ENCODE measurements at places on chromosomes 3 and 15. TPM values are rescaled to one million over a fixed set of nuclear protein-coding genes. Genes with fewer than 3 reads are reported as not detected.
A peak's percentile ranks its signal among the peaks of the same experiment; 100 is the strongest.

DNA sequence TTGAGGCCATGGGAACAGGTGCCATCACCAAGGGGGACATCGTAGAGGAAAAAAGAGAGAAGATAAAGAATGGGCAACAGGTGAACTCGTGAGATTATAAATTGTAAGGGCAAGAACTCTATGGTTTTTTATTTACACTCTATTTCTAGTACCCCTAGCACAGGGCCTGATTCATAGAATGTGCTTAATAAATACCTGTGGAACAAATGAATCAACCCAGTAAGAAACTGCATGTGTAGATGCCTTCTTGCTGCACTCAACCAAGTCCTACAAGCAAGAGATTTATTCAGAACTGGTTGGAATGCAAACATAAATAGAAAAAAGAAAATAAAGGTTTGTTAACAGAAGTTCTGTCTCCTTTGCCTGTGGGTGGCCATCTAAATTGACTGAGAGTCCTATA is 18.7 kb upstream of the KPNA1 start:
- no peaks in the 10 kb centered on the region for H3K27me3 ChIP-seq
- DNase-seq, result no peak
- no peak overlapping the region for H3K4me3 ChIP-seq
- peaks cover 4% of the 10 kb centered on the region for H3K4me1 ChIP-seq

GRCh38 chr3:112143251-112143650 is 10.2 kb upstream of the GCSAM start:
- no peak for DNase-seq
- peak overlapping the region; percentile 66 for H3K4me3 ChIP-seq
- no peaks in the 10 kb centered on the region for H3K4me1 ChIP-seq
- H3K36me3 ChIP-seq, result no peaks in the 10 kb centered on the region
- H3K27ac ChIP-seq, result no peak overlapping the region

DNA sequence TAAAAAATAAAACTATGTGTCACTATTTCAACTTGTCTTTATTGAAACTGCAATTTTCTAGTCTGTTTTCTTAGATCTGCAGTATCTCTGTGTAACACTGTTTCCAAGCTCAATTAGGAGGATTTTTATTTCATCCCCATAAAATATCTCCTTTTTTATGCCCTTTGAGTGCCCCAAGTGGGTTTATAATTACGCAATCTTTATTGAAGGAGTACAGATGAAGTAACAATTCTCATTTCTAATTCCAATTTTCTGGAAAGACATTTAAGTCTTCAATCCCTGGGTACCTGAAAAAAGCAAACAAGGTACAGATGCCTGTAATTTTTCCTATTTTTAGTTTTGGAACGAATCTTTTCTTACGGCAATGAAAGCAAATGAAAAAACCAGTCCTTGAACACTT is 61.3 kb downstream of the CYP19A1 start:
- no peaks in the 10 kb centered on the region for H3K36me3 ChIP-seq
- H3K4me3 ChIP-seq, result no peak overlapping the region
- no peak overlapping the region for H3K27ac ChIP-seq
- H3K27me3 ChIP-seq, result no peaks in the 10 kb centered on the region
- no peak for DNase-seq

- no peak overlapping the region for H3K4me3 ChIP-seq
- no peak for DNase-seq
- H3K36me3 ChIP-seq, result no peaks in the 10 kb centered on the region
- H3K4me1 ChIP-seq, result no peaks in the 10 kb centered on the region
- no peaks in the 10 kb centered on the region for H3K27me3 ChIP-seq
- no peak overlapping the region for H3K27ac ChIP-seq
Observed at GRCh38 chr3:105944276-105944675, 75.5 kb upstream of the CBLB start.

DNA sequence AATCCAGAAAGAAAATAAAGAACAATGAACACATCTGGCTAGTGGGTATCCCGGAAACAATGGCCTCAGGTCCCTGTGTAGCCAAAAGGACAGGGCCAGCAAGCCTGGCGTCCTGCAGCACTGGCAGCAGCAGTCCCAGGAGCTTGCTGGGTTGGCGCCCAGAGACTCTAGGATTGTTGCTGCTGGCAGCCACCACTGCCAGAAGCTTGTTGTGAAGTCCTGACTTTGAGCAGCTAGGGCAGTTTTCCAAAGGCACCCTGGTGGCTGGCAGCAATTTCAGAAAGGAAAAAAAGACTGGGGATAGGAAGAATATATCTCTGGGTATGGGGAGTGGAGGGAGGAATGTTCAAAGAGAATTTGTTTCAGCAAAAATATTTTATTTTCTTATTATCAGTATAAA is 11.3 kb downstream of the SHQ1 start:
- no peak overlapping the region for H3K4me3 ChIP-seq
- no peak for DNase-seq
- H3K27me3 ChIP-seq, result no peaks in the 10 kb centered on the region
- peaks cover 67% of the 10 kb centered on the region for H3K36me3 ChIP-seq
- no peaks in the 10 kb centered on the region for H3K4me1 ChIP-seq

DNA sequence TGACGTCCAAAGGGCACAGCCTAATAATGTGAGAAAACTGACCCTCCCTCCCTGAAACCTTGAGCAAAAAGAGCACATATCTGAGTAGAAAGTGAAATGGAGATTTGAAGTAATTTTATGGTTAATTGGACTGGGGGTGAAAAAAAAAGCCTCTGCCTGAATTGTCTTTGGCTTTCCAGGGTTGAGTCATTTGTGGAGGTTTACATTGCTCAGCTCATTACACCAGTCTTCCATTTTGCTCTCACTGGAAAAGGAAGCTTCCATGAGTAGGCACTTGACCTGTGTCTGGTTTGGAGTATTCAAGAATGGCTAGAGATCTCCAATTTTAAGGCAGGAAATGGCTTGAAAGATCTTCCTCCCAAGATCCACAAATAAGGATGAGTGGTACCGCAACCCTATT is 273.9 kb downstream of the PDCD6IP start:
- H3K4me3 ChIP-seq, result no peak overlapping the region
- no peaks in the 10 kb centered on the region for H3K36me3 ChIP-seq
- no peak overlapping the region for H3K27ac ChIP-seq

OCA2 gene
- polyA plus RNA-seq, result not detected

- peak overlapping the region; percentile 28 for H3K4me3 ChIP-seq
Observed at GRCh38 chr3:152377184-152377570, 108.4 kb downstream of the MBNL1 start.

DNAH12 gene
- not detected for polyA plus RNA-seq

CYP1A2 gene
- polyA plus RNA-seq, result not detected

DNA sequence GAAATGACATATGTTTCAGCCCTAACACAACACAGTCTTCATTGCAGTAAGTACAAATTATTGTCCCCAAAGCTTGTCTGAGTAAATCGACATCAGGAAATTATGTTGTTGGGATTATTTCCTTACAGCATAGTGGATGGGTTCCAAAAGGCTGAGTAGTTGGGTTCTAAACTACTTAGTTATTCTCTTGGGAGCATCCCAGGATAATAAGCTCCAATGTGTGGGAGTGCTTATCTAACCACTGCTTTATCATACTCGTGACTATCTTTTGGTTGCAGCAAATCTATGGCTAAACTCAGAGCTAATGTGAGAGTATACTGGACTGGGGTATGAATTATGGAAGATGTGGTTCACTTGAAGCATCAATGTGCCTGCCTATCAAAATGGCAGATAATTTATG is 128.5 kb downstream of the RBMS3 start:
- no peak overlapping the region for H3K27ac ChIP-seq
- H3K4me1 ChIP-seq, result no peaks in the 10 kb centered on the region
- H3K4me3 ChIP-seq, result no peak overlapping the region
- DNase-seq, result no peak
- H3K27me3 ChIP-seq, result no peaks in the 10 kb centered on the region

- DNase-seq, result no peak
- peaks cover 18% of the 10 kb centered on the region for H3K36me3 ChIP-seq
- no peaks in the 10 kb centered on the region for H3K27me3 ChIP-seq
- H3K4me1 ChIP-seq, result peaks cover 11% of the 10 kb centered on the region
Observed at GRCh38 chr15:41671656-41672648, 11.7 kb downstream of the MGA start.

SMCO1 gene
- not detected for polyA plus RNA-seq

PLOD2 gene
- polyA plus RNA-seq, result not detected

DNA sequence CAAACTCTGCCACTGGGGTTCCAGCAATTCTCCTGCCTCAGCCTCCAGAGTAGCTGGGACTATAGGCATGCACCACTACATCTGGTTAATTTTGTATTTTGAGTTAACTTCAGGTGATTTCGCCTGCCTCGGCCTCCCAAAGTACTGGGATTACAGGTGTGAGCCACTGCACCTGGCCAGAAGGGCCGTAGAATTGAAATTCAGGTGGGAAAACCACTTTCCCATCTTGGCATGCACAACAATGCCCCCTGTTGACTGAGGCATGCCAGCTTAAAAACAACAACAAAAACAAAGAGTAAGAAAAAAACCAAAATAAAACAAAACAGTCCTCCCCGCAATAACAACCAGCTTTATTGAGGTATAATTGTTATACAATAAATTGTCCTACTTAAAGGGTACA is 32.6 kb upstream of the RAB11A start:
- no peaks in the 10 kb centered on the region for H3K27me3 ChIP-seq
- H3K36me3 ChIP-seq, result no peaks in the 10 kb centered on the region
- no peak overlapping the region for H3K4me3 ChIP-seq

DNA sequence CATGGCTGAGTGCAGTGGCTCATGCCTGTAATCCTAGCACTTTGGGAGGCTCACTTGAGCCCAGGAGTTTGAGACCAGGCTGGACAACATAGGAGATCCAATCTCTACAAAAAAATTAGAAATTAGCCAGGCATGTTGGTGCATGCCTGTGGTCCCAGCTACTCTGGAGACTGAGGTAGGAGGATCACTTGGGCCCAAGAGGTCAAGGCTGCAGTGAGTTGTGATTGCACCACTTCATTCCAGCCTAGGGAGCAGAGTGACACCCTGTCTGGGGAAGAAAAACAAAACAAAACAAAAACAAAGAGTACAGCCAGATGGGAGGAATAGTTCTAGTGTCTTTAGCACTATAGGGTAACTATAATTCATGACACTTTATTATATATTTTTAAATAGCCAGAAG is 26.2 kb upstream of the COMMD4 start:
- H3K36me3 ChIP-seq, result no peaks in the 10 kb centered on the region
- DNase-seq, result no peak
- no peak overlapping the region for H3K4me3 ChIP-seq
- H3K27ac ChIP-seq, result no peak overlapping the region

MOBP gene
- not detected for polyA plus RNA-seq

Data from CD4-positive, CD25-positive, alpha-beta regulatory T cell (primary cell).